ENCODE measurements at places on chromosomes 3 and 15.

GRCh38 chr15:77239882-77240608 lies 169.1 kb upstream of the TSPAN3 start:
- DNase-seq: no peak

DNA sequence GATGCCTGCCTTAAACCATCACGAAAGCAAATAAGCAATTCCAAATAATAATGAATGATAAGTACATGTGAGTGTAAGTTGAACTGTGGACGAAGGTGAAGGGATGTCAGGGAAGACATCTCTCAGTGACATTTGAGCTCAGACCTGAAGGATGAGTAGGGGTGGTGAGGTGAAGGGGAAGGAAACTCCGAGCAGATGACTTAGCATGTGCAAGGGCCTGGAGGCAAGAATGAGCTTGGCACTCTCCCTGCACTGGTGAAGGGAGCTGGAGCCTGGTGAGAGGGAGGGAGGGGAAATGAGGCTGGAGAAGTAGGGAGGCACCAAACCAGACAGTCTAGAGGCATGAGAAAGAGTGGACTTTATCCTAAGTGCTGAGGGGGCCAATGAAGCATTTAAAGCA lies 84.3 kb downstream of the MTHFS start:
- no peak for DNase-seq

- DNase-seq: no peak
Measured at GRCh38 chr3:197242784-197243432, 55.5 kb downstream of the DLG1 start.

DNA sequence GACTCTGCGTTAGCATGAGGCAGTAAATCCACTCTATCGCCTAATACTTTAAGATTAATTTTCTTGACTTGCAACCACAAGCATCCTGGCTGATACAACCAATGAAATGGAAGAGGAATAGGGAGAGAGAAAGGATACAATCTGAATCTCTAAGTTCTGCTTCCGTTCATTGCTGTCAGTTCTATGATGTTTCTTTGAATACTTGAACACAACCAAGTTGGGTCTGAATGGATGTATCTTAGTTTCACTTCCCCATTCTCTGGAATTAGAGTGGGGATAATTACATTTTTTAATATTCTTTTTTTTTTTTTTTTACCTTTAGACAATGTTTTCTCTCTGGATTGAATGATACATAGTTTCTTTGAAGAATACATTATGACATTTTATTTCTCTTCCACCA lies 22.9 kb downstream of the PDE8A start:
- DNase-seq: no peak

- no peak for DNase-seq
Measured at GRCh38 chr3:136247436-136247835, 2.7 kb upstream of the PCCB start.

GRCh38 chr3:170180079-170180907 lies 1.2 kb downstream of the PHC3 start:
- DNase-seq: no peak

DNA sequence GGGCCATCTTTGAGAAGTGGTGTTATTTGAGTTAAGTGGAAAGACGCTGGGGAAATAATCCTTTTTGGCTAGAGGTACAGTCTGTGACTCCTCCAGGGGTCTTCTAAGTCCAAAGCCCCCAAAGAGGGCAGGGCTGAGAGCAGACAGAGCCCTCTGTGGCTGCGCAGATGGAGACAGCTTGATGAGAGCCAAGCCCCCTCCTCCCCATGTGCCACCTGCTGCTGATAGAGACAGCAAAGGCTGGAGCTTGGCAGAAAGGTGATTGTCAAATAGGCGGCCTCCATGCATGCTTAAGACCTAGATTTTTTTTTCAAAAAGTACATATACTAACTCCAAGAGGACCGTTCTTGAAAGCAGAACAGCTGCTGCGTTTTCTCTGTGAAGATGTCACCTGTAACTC lies 72.4 kb downstream of the CRYGS start:
- no peak for DNase-seq

DNA sequence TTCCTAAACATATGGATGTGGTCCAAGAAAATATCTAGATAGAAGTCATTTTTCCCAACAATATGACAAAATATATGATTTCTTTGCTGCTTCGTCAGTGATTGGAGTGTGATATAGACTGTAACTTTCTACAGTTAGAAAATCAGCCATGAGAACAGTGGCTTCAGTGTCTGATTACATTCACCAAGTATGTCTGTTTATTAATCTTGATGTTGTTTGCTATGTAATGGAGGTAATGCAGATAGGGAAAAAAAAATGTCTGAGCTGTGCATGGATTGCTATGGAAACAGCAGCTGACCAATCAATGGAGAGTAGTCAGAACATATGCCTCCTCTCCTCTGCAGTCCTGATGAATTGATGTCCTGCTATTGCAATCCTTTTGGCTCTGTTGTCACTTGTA lies 72.3 kb upstream of the GAP43 start:
- DNase-seq: no peak

DNA sequence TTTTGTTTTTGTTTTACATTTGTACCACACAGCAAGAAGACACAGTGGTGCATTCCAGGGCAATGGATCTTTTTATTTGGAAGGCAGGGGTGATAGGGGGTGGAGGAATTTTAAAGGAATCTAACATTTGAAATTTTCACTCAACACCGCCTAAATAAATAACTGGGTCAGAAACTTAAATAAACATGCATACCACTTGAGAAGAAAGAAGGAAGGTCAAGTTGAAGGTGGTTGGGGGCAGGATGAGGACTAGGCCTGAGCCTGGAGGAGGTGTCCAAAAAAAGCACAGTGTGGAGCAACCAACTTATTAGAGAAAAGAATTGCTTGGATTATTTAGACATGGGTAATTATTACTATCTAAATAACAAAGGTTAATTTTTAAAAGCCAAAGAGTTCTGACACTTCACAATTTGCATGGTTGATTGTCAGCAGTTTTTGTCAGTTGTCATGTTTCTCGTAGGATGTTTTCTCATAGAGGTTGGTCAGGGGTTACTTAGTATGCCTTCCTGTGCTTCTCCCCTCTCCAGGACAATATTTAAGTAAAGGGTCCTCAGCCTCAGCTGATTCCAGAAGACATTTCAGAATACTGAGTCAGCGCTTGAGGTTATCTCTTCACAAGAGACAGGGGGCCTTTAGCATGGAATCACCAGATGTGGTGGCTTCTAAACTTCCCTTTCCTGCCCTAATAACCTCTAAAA lies 173.7 kb upstream of the SLC2A2 start:
- DNase-seq: no peak

Data from stromal cell of bone marrow (primary cell).